ENCODE measurements at places on chromosomes 6 and 20.

DNA sequence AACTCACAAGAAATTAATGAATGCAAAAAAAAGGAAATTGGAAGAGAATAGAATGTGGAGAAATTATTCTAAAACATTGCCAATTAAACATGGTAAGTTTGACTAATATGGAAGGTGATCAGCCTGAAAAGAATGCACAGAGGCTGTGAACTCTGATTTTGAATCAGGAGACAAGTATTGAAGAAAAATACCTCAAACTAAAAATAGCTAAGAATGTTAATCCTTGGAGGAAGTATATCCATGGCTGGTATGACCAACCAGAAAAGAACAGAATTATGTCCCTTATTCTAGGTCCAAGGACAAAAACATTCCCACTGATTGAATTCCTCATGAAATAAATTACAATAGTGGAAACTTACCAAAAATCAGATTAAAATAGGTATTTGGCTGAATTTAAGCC, 7.3 kb upstream of the RIMS1 start:
- DNase-seq: no peak

DNA sequence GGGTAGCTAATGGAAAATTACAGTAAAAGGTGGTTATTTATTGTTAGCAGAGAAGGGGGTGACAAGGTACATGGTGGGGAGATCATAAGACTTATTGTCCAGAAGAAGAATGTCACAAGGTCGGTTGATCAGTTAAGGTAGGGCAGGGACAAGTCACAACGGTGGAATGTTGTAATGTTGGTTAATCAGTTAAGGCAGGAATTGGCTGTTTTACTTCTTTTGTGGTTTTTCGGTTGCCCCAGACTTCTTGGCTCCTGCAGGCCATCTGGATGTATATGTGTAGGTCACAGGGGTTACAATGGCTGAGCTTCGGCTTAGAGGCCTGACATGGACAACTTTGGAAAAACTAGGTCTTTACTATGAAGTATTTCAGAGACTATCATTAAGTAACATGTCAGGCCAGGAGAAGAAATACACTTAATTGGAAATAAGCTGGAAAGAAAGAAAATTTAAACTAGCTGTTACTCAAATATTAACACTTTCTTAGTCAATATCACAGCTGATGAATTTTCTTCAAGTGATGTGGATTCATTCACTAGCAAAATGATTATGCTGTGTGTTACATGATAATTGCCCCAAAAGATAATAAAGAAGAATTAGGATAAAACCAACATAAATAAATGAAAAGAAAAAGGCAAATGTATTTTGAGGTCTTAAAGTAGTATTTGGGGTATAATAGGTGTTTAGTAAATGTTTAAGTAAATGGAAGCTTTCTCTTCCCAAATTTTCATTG, 4.4 kb downstream of the AIG1 start:
- no peak for DNase-seq

DNA sequence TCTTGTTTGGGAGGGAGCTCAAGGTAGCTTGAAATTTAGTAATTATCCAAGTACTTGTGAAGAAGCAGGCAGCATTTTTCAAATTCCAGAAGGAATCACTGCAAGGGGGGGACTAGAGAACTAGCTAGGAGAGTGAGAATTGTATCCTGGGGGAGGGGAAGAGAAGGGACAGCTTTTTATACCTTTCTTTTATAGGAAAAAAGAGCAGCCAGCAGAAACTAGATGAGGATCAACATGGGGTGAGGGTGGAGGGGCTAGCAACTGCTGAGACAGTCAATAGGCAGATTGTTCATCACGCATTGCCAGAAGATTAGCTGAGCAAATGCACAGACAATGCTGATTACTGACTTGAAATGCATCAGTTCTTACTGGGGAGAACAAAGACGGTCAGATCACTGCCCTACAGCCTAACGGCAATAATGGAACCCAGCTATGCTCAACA, 514.3 kb upstream of the CITED2 start:
- no peak for DNase-seq

DNA sequence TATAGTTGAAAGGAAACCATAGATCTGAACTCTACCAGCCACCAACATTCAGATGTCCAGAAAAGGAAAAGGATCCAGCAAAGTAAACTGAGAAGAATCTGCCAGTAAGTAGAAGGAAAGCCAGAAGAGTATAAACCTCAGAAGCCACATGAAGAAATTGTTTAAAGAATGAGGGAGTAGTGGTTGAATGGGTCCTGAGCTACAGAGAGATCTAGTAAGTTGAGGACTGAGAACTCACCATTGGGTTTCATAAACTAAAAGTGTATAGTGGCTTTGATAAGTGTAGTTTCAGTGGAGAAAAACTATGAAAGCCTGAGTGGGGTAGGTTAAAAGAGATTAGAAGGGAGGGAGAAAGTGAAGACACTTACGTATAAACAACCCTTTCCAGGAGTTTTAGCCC, 32.0 kb upstream of the SUMO4 start:
- DNase-seq: no peak

- DNase-seq: no peak
Observed at GRCh38 chr6:124973780-124974179, 11.5 kb downstream of the RNF217 start.

DNA sequence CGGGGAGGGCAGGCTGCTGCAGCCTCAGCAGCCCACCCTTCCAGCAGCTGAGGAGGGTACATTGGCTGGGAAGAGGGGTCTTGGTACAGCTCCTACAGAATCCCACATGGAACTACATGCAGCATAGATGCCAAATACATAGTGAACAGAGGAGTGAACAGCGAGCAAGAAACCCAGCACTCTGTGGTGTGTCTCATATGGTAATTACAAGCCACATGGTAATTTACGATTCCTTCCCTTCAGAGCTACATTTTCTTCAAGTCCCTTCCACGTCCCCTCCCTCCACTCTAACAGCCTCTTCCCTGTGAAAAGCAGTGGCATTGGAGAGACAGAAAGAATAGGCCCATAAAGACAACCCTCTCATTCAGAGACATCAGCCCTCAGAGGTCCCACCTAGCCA, 167.7 kb downstream of the SYNDIG1 start:
- DNase-seq: no peak

DNA sequence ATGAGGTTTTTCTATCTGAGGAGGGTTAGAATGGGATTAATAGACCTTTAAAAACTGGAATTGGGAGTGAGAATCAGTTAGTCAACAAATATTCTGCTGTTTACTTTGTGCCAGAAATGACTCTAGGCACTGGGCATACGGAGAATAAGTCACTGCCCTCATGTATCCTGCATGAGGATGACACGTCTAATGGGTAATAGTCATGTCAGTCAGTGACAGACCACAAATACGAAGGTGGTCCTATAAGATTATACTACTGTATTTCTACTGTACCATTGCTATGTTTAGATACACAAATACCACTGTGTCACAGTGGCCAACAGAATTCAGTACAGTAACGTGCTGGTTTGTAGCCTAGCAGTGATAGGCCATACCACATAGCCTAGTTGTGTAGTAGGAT, 30.7 kb downstream of the ZFAND3 start:
- DNase-seq: no peak

- DNase-seq: no peak
Observed at GRCh38 chr6:100212131-100212530, 218.1 kb upstream of the MCHR2 start.

Measured in mesothelial cell of epicardium (in vitro differentiated cells).